Stomach (tissue), 19 donors: ENCODE measurements at places on chromosomes 16 and 17. TPM values are rescaled to one million over a fixed set of nuclear protein-coding genes. Genes with fewer than 3 reads are reported as not detected.

- DNase-seq = peak; percentile 35
Measured at GRCh38 chr16:64089697-64090096, 1032.2 kb downstream of the CDH11 start.

DNA sequence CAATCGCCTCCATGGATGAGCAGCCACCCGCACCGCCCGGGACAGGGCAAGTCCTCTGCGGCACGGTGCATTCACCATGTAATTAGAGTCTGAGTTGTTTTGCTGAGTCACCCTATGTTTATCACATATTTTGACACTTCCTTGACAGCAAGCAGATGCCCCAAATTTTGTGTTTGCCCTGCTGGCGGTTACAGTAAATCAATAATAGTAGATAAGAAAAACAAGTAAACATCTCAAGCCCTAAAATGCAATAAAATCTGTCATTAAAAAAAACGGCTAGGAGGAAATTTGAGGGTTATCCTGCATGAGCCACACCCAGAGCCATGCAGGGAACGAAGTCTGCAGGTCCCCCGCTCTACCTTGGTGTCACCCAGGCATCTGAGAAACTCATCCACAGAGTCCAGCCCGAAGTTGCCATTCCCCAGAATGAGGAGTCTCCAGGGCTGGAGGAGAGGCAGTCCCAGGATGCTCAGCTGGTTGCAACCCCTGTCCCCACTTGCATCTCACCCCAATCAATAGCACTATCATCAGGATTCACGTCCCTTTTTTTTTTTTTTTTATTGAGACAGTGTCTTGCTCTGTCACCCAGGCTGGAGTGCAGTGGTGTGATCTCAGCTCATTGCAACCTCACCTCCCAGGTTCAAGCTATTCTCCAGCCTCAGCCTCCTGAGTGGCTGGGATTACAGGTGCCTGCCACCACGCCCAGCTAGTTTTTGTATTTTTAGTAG lies 16.5 kb upstream of the ST6GALNAC1 start:
- no peak for DNase-seq

DNA sequence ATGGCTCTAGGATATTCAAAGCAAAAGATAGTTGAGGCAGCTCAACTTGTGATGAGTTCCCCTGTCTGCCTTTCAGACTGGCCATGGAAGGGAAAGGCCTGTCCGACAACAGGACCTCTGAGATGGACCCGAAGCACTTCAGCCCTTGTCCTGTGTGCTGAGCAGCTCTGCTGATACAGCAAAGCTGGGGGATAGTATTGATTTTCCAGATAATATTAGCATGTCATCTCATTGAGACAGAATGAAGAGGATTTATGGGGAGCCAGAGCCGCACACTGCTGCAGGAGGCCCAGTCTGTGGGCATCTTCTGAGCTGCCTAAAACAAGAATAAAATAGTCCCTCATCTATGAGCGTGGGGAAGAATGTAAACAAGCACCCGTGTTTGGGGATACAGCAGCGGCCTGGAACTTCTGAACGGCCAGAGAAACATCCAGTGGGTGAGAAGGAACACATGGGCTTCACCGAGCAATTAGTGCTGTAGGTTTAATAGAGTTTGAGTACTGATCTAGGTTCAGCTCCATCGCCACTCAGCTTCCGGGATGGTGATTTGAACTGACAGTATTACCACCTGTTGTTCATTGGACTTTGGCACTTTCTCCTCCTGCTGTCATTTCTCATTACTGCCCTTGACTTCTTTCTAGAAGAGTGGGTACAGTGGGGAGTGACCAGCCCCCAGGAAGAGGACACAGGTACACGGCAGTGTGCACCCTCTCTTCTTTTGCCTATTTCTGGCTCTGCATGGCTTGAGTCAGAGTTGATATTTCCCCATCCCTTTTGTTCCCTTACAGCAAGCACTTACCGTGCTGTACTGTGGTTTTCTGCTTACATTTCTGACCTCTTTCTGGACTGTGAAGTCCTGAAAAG lies 96.5 kb upstream of the TBX2 start:
- no peak for DNase-seq

ADPRM gene
- 0.87 TPM for total RNA-seq
